AG08395 (cell line): ENCODE measurements at places on chromosomes 6 and 20.
A peak's percentile ranks its signal among the peaks of the same experiment; 100 is the strongest.

DNA sequence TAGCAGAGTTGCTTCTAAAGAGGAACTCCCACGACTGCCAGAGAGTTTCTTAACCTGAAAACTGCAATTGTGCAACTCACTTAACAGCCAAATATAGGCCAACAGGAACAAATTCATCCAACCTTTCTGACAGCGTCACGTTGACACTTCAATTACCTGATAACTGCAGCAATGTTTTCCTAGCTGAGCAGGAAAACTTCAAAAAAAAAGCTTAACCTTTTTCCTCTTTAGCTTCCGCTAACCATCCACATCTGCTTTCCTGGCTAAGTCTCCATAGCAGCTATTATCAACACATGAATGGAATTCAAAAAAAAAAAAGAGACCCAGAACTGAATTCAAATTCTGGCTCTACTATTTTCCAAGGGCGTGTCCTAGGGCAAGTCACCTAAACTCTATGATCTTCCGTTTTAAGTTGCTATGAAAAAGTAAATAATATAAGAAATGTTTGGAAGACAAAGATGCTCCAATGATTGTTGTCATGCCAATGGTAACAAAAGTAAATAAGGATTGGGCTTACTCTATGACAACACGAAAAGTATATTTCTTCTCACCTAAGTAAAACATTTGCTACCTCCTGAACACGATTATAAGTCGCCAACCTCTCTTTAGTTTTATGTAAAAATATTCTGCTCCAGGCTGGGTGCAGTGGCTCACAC, 524.6 kb upstream of the JARID2 start:
- DNase-seq = no peak

DNA sequence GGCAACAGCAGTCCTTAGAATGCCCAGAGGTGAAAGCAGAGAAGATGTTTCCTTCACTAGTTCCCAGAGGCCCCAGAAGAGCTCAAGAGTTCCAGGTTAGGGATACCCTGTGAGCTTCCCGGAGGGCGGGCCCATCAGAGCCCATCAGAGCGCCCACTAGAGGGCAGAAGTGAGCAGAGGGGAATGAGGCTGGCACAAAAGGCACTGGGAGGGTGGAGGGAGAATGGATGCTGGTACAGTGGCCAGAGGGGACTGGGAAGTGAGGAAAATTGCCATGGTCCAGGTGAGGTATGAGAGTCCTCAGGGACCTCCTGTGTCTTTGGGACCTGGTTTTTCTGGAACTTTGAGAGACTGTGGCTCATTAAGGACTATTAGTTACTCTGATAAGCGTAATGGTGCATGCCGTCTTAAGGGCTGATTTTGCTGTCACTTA, 57.3 kb downstream of the LINC00237 start:
- peak; percentile 20 for DNase-seq

- DNase-seq = peak; percentile 19
These were observed 199.7 kb upstream of the SIM1 start for GRCh38 chr6:100664274-100665040.

- DNase-seq = peak; percentile 76
These were observed at the start of gene CRIP3 for GRCh38 chr6:43308101-43308989. Gene CRIP3 (minus strand): TSS chr6:43308826. CDS start chr6:43308792, 34 bp downstream.

DNA sequence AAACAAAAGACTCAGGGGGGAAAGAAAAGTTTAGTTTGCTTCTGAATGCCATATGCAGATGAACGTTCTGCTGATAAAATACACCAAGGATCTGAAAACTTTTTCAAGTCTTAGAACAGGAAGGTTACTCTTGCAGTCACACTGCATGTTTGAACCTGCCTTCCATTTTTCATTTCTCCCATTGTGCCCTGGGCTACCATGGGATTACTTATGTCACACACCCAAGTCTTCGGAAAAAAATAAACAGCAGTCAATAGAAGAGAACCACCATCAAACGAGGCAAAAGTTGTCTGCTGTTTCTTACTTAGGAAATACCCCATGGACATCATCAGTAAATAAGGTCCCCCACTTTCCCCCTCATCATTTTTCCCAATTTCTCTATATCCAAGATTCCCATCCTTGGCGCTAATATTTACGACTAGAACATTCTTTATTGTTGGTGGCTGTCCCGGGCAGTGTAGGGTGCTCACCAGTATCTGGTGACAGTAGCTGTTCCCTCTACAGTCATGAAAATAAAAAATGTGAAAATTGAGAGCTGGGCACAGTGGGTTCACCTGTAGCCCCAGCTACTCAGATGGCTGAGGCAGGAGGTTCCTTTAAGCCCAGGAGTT, 202.5 kb downstream of the BCAS1 start:
- DNase-seq = no peak
